Endodermal cell (in vitro differentiated cells): ENCODE measurements at places on chromosomes 7 and 10.

- H3K27ac ChIP-seq = no peak overlapping the region
- no peaks in the 10 kb centered on the region for H3K27me3 ChIP-seq
- H3K4me3 ChIP-seq = no peak overlapping the region
- no peak for DNase-seq
- no peaks in the 10 kb centered on the region for H3K36me3 ChIP-seq
- peaks cover 8% of the 10 kb centered on the region for H3K4me1 ChIP-seq
Observed at GRCh38 chr10:29766753-29767152, 132.0 kb upstream of the SVIL start.

GRCh38 chr10:102225646-102226541 lies at the start of gene ELOVL3:
ELOVL3 (plus strand) TSS chr10:102226299; CDS start chr10:102226549, 250 bp downstream.
- no peaks in the 10 kb centered on the region for H3K4me1 ChIP-seq
- no peak within 1 kb of the TSS for H3K27ac ChIP-seq
- peak within 1 kb of the TSS; percentile 68 for H3K4me3 ChIP-seq
- no peaks in the 10 kb centered on the region for H3K36me3 ChIP-seq

DNA sequence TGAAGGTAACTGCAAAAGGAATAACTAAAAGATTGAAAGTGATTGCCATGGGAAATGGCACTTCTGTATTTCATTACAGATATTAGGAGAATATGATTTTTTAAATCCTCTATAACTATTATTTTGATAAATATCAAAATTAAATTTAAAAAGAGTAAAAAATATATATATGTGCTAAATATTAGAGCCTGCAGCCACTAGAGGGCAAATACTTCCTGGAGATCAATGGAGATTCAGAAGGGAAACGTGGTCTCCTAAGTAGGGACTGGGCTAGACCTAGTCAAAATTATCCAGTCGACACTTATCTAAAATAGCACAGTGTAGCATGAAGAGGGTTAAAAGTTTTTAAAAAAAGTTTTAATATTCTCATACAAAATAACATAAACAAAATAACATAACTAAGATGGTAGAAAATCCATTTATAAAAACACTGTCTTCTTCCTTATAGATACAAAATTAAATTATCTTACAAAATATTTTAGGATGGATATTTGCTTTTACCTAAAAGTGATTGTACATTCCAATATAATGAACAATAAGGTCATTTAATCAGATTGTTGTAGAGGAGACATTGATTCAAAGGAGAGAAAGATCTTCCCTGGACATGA lies 434.3 kb downstream of the MDFIC start:
- no peak for DNase-seq
- H3K4me1 ChIP-seq = no peaks in the 10 kb centered on the region
- no peak overlapping the region for H3K4me3 ChIP-seq
- H3K36me3 ChIP-seq = no peaks in the 10 kb centered on the region
- H3K27ac ChIP-seq = no peak overlapping the region
- no peaks in the 10 kb centered on the region for H3K27me3 ChIP-seq

DNA sequence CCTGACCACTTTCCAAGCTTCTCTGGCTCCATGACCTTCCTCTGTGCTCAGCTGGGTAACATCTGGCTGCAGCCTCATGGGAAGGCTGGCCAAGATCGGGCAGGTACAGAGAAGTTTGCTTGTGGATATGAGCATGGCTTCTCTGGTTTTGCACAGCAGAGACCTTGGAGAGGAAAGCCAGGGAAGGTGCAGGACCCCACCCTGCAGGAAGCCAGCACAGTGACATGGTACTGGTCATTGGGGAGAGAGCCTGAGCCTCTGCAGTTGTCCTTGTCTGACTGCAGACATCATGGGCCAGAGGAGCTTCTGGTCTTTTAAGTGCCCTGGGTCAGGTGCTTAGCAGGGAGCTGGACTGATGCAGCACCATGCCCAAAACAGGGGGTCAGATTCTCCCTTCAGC lies 70.6 kb upstream of the LEP start:
- no peaks in the 10 kb centered on the region for H3K36me3 ChIP-seq
- H3K27me3 ChIP-seq = peaks cover 88% of the 10 kb centered on the region
- DNase-seq = peak; percentile 16

DNA sequence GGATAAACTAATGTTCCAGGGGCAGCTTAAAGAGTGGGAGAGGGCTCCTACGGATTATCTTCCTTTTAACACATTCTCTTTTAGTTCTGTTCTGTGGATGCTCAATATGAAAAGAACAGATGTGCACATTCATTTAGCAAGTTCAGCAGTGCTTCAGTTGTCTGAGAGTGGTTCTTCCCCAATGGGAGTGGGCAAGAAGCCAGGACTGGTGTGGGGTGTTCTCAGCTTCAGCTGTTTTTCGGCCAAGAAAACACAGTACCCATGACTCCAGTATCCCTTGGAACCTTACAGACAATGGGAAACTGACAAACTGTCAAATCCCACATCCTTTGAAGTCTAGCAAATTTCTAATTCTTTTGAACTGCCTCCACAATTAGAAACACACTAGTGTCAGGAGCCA lies 71.5 kb upstream of the LRRC17 start:
- DNase-seq = no peak
- no peak overlapping the region for H3K27ac ChIP-seq
- no peaks in the 10 kb centered on the region for H3K27me3 ChIP-seq
- no peaks in the 10 kb centered on the region for H3K4me1 ChIP-seq
- H3K4me3 ChIP-seq = no peak overlapping the region

- no peak overlapping the region for H3K27ac ChIP-seq
- DNase-seq = peak; percentile 15
- H3K27me3 ChIP-seq = no peaks in the 10 kb centered on the region
- no peak overlapping the region for H3K4me3 ChIP-seq
Observed at GRCh38 chr10:52762088-52762487, 10.5 kb downstream of the MBL2 start.

- H3K4me3 ChIP-seq = no peak overlapping the region
- no peak for DNase-seq
- no peaks in the 10 kb centered on the region for H3K27me3 ChIP-seq
- no peaks in the 10 kb centered on the region for H3K4me1 ChIP-seq
- no peaks in the 10 kb centered on the region for H3K36me3 ChIP-seq
Observed at GRCh38 chr7:118085000-118085399, 99.0 kb upstream of the LSM8 start.

DNA sequence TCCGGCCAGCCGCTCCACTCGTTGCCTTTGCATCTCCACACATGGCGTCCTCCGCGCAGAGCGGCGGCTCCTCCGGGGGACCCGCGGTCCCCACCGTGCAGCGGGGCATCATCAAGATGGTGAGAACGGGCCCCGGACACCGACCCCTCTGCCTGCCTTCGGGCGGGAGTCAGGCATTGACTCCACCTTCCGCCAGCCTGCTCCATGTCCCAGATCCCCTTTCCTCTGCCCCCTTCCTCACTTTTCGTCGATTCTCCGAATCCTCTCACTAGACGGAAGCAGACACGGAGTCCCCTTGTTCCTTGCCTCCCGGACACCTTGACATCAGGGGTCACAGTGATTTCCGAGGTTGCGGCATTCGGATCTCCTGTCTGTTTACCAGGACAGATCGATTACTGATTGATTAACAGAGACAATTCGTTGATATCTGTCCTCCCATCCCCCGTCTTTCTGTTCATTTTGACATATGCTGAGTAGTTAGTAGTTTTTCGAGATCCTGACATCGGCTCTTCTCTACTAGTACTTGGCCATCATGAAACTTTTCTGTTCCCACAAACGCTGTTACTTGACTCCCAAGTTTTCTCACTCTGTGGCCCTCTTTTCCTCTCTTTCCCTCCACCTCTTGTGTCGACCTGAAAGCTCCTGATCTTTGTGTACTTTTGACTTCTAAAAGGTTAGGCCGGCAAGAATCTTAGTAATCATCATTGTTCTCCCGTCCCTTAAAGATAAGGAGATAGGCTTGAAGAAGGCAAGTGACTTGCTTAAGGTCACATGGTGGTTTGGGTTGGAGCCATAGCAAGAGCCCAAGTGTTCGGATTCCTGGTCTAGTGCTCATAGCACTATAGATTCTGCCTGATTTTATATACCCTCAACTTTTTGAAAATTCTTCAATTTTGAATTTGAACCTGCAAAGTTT lies 597 bp downstream of the SND1 start:
- H3K4me1 ChIP-seq = peaks cover 3% of the 10 kb centered on the region
- DNase-seq = no peak
- peak overlapping the region; percentile 71 for H3K27ac ChIP-seq
- peaks cover 20% of the 10 kb centered on the region for H3K36me3 ChIP-seq
- peak overlapping the region; percentile 95 for H3K4me3 ChIP-seq
- no peaks in the 10 kb centered on the region for H3K27me3 ChIP-seq

DNA sequence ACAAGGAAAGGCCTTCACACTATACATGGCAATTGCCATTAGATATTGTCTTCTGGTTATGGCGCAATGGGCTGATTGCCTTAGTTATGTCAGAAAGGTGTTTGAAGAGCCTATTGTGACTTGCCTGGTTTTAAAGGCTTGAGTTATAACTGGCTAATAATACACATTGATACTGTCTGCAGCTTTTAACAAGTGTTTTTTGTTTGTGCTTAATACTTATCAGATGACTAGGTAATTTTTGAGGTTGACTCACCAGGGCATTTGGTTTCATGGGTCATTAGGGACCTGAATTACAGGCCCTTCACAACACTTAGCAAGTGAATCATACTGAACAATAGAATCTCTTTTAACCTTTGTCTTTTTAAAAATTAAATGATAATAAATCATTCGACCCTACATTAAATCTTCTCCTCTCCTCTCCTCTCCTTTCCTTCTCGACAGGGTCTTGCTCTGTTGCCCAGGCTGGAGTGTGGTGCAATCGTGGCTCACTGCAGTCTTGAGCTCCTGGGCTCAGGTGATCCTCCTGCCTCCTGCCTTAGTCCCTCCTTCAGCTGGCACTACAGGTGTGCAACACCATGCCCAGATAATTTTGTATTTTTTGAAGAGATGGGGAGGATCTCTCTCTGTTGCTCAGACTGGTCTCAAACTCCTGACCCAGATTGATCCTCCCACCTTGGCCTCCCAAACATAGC lies 196.3 kb downstream of the JCAD start:
- no peaks in the 10 kb centered on the region for H3K36me3 ChIP-seq
- no peak overlapping the region for H3K4me3 ChIP-seq
- peaks cover 6% of the 10 kb centered on the region for H3K4me1 ChIP-seq
- DNase-seq = no peak

- no peak for DNase-seq
- no peaks in the 10 kb centered on the region for H3K27me3 ChIP-seq
- H3K27ac ChIP-seq = no peak overlapping the region
- H3K36me3 ChIP-seq = no peaks in the 10 kb centered on the region
- no peaks in the 10 kb centered on the region for H3K4me1 ChIP-seq
Observed at GRCh38 chr10:86342111-86342863, 24.3 kb downstream of the GRID1 start.

GRCh38 chr7:68875857-68876256 lies 722.4 kb upstream of the AUTS2 start:
- H3K27ac ChIP-seq = no peak overlapping the region
- DNase-seq = no peak
- no peaks in the 10 kb centered on the region for H3K27me3 ChIP-seq

- H3K27ac ChIP-seq = no peak overlapping the region
- H3K4me3 ChIP-seq = no peak overlapping the region
- DNase-seq = peak; percentile 55
- H3K27me3 ChIP-seq = no peaks in the 10 kb centered on the region
Observed at GRCh38 chr10:46291817-46292572, 5.2 kb downstream of the ANTXRL start.

DNA sequence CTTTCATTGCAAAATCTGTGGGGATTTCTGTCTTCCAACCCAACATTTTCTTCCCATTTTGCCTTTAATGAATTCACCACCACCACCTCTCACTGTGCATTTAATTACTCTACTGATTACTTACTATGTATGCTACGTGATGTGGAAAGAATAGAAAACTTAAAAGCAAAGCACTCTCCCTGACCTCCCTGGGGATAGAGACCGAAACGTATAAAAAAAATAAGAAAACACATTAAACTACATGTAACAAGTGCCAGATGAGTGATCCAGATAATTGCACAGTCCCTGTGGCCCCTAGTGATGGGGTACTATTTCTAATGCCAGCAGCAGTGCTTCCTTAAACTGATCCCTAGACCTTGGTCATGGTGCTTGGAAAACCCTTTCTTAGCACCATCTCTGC lies 478.4 kb downstream of the NRG3 start:
- H3K36me3 ChIP-seq = no peaks in the 10 kb centered on the region
- H3K27ac ChIP-seq = no peak overlapping the region
- no peak for DNase-seq
- no peaks in the 10 kb centered on the region for H3K27me3 ChIP-seq

DNA sequence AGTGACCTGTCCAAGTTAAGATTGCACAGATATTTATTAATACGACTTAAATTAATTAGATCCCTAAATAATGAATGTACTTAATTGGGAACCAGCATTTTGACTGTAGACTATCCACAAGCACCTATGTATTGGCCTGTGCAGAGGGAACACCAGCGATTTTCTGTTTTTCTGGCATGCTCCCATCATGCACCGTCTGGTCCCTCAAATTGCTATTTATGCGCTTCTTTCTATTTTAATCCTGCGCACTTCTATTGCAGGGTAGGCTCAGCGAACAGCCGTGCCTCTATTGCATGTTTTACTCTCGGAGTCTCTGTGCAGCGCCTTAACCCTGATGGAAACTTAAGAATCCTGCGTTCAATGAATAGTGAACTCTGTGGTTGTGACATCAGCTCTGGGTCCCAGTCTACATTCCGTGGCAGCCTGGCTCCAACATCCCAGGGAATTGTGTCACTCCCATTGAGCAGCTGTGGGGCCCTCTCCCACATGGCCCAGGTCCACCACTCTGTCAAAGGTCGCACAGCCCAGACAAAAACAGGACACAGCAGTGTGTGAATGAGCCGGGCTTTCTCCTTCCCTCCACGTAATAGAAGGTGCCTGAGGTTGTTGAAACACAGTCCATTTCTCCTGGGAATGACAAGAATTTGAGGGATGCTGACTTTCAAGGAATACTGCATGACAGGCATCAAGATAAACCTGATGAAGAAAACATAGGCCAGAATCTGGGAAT lies 239.7 kb upstream of the KLF6 start:
- DNase-seq = no peak
- H3K36me3 ChIP-seq = no peaks in the 10 kb centered on the region

DNA sequence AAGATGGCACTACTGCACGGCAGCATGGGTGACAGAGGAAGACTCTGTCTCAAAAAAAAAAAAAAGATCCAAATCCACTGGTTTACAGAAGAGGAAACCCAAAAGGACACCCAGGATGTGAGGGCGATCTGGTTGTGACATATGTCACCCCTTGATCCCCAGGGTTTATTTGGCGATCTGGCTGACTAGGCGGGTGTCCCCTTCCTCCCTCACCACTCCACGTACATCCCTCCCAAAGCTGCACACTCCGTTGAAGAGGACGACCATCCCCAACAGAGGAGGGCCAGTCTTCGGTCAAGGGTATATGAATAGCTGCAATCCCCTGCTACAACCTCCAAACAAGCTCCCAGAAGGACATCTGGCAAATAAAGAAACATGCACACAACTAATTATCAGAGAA lies 111.6 kb downstream of the HTR5A start:
- peaks cover 4% of the 10 kb centered on the region for H3K27me3 ChIP-seq
- H3K4me3 ChIP-seq = no peak overlapping the region
- peak; percentile 10 for DNase-seq
- H3K4me1 ChIP-seq = no peaks in the 10 kb centered on the region
- H3K27ac ChIP-seq = no peak overlapping the region
